ENCODE measurements at places on chromosomes 16 and 17.

GRCh38 chr17:27318228-27318627 lies 24.3 kb downstream of the WSB1 start:
- DNase-seq = no peak

DNA sequence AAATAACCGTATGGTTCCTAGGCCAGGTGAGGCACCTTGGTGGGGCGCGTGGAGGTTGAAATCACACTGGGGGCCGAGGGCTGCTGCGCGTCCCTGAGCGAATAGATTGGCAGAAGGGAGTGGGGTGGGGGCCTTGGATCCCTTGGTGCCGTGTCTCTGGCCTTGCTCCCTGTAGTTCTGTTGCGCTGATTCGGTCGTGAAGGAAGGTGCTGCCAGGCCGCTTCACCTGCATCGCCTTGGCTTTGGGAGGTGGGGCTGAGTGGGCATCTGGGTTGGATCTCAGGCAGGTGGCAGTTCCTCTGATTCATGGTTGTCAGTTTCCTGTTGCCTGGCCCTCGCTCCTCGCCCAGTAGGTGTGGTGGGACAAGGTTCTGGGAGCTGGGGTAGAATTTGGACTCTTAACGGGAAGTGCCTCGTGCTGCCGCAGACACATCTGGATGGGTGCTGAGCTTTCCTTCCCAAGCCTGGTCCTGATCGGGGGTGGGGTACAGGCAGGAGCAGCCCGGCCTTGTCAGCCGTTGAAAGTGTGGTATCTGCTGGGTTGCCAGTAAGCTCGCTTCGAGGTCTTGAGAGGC lies 30.1 kb downstream of the PGS1 start:
- DNase-seq = no peak

DNA sequence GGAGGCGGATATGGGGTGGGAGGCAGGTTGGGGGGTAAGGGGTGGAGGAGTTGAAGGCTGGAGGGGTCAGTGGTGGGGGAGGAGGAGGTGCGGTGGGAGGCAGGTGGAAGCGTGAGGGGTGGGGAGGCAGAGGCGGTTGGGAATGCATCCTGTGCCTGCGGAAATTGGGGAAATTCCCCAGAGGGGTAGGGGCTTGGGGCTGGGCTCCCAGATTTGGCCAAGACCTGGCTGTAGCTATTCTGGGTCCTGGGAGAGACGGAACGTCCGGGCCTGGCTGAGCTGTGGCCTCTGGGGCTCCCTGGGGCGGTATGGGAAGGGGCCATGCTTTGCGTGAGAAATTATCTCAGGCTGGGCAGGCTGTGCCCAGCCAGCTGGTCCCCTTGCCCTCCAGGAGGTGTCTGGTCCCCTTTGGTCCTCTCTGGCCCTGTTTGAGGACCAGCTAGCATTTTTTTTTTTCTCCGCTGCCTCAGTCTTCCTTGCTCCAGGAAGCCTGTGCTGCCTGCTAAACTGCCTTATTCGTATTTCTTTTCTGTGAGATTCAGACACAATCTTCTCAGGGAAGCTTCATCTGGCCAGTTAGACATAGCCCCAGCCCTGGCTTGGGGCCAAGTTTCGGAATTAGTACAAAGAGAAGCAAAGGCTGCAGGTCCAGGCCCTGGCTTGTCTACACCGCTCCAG lies 7.3 kb upstream of the TRPV2 start:
- DNase-seq = no peak

- DNase-seq = no peak
These were observed 71.0 kb downstream of the AATF start for GRCh38 chr17:37019741-37020129.

- DNase-seq = no peak
These were observed 43.5 kb downstream of the EMP2 start for GRCh38 chr16:10536814-10537389.

- DNase-seq = no peak
These were observed 10.8 kb downstream of the RGS9 start for GRCh38 chr17:65147955-65148354.

DNA sequence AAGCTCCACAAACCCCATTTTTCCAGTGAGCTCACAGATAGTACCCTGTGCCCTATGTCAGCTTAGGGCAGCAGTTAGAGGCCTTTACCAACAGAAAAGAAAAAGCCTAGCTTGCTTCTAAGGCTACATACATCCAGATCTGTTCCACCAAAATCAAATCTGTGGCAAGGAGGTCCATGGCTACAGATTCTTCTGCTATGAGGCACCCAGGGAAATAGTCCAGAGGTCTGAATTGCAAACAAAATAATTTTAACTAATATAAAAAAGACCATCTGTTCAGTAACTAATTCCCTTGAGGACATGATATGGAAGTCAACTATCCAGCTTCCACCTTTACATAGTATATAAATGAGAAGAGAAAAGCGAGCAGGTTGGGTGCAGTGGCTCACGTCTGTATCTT lies 129.3 kb downstream of the PARN start:
- no peak for DNase-seq

DNA sequence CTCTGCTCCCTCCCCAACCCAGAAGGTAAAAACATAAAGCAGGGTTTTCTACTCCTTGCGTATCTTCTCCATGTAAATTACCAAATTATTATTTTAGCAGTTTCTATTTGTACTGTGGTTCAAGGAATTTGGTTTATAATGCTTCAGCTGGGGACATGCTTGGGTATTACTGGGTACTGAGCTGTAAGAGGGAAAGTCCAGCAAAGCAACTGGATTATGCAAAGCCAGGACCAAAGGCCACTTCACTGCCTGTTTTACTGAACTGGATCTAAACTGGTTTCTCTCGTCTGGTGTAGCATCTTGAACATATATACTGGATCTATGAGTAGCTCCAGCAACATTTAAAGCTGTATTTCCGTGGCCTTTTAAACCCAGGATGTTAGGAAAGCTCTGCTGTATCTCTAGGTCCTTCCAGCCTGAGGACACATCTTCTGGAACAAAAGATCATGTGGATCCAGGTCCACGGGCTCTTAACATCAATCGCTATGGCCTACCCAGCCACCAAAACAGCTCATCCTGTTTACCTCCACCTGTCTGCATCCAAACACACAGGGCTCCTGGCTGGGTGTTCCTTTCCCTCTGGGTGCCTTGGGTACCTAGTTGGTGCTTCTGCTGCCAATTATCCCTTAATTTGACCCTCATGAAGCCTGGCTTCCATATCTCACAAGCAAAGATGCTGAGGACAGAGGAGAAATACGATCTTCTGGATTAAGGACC lies 7.2 kb downstream of the PMP22 start:
- DNase-seq = no peak

DNA sequence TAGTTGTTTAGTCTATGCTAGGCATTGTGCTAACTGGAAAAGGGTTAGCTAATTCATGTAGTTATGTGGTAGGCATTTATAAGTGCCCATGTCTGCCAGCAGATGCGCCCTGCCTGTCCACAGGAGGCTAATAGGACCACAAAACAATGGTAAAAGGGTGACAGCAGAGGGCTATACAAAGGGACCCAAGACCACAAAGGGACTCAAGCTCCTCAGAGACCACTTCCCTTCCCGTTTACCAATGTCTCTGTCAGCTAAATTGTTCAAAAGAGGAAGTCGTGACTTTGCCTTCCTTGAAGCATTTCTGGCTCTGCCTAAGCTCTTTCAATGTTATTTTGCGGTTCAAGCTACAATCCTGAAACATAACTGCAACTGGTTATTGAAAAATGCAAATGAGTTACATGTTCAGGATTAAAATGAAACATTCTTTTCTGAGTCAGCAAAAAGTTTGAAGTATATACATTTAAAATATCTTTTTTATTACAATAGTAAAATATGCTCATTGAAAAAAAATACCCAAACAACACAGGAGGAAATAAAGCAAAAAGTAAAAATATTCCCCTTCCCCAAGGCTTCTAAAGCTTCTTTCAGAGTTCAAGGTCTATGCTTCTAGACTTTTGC lies 149.2 kb downstream of the MAF start:
- DNase-seq = no peak

- DNase-seq = peak; percentile 58
These were observed at the start of gene COG7 for GRCh38 chr16:23452572-23453337. COG7 (minus strand) TSS chr16:23453189; CDS start chr16:23452994, 195 bp downstream.

DNA sequence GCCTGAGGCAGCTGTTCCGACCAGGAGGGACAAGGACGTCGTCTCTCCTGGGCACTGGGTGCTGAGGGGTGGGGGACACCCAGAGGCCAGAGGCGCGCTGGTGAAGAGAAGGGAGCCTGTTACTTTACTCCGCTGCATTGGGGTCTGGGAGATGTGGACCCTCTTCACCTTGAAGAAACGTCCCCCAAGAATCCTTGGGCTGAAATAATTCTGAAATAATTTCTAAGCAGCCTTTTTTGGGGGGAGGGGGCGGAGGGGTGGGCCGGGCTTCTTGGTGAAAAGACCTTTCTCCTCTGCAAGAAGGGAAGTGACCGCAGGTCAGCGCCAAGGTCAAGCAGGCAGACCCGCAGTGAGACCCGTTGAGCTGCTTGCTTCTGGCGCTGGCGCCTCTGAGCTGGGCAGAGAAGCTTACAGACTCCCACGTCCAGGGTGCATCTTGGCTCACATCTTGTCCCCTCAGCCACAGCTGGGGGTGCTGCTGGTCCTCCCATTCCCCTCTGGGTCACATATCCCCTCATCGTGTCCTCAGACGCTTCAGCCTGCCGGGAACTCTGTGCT lies 1.1 kb downstream of the SYT17 start:
- no peak for DNase-seq

DNA sequence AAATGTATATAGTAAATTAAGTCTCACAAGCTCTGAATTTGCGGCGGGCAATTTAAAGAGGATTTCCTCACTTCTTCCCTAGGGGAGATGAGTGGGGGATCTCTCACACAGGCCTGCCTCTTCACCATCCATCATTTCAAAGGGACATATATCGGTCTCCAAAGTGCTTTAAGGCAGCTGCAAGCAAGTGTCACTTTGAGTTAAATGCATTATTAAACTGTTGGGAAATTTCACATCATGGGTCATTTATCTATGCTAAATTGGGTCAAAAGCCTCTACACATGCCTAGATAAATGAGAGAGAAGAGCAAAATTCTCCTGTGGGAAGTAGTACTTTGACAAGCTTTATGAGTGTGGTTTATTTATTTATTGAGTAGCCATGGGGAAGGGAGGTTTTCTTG lies 1106.1 kb upstream of the GOT2 start:
- no peak for DNase-seq

GRCh38 chr17:66115246-66115645 lies 76.7 kb downstream of the CEP112 start:
- no peak for DNase-seq

DNA sequence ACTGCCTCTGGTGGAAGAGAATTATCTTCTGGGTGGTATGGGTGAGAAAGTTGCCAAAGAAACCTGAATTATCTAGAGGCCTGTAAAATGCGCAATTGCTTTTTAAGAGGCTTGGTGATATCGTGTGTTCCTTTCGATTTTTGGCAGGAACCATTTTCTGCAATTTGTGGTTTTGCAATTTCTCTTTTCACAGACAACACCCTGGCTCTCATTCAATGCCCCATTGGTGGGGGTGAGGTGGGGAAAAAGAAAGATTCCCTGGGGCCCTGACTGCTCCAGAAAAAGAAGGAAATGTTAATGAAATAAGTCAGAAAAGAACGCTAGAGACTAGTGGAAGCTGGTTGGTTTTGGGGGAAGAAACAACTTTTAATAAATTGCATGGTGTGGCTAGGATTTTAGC lies 77.4 kb downstream of the ANKFN1 start:
- no peak for DNase-seq

DNA sequence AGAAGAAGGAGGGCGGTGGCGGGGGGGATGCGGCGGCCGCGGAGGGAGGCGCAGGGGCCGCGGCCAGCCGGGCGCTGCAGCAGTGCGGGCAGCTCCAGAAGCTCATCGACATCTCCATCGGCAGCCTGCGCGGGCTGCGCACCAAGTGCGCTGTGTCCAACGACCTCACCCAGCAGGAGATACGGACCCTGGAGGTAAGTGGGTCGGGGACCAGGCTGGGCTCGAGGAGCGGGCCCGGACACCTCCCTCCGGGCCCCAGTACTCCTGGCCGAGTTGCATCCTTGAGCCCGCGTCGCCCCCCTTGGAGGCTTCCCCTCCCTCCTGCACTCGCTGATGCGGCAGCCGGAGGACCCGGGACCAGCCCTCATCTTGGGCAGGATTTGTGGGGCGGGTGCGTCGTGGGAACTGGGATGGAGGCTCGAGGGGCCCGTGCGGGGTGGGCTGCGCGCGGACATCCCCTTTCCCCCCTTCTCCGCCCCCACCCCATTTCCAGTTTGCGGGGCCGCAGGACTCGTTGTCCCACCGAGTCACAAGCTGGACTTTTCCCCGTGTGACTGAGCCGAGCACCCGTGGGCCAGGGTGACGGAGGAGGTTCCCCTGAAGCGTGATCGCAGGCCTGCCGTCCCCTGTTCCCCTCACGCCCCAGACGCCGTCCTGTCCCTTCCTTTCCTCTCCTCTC lies 572 bp downstream of the KSR1 start:
- DNase-seq = no peak

- no peak for DNase-seq
These were observed 13.3 kb downstream of the C16orf90 start for GRCh38 chr16:3481696-3482658.

DNA sequence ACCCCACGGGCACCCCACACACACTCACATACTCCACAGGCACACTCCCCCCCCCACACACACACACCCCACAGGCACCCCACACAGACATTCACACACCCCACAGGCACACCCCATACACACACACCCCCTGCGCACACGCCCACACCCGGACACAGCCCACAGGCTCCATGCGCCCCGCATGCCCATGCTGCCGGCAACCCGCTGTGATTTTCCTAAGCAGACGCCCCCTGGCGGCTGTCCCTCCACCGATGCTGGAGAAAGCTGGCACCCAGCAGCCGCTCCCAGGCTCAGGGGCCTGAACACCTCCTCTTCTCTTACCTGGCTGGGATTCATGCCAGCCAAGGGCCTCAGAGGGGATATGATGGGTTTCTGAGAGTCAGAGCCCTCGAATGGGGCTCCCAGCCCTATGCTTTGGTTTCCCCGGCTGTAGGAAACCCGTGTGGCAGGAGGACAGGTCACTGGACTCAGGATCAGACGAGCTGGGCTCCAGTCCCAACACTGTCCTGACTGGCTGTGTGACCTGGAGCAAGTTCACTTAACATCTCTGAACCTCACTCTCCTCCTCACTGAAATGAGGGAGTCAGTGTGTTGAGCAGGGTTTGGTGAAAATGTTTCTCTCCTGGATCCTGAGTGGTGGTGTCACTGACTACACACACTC lies 19.6 kb upstream of the TNFRSF13B start:
- DNase-seq = peak; percentile 44

GRCh38 chr17:12619459-12620199 lies 46.1 kb upstream of the MYOCD start:
- DNase-seq = no peak

GRCh38 chr17:3693829-3694231 lies 2.1 kb downstream of the P2RX5 start:
- DNase-seq = no peak

Measured in activated CD8-positive, alpha-beta memory T cell treated with anti-CD3 and anti-CD28 coated beads for 1 hour (primary cell).